ENCODE measurements at places on chromosomes 3 and 15.

DNA sequence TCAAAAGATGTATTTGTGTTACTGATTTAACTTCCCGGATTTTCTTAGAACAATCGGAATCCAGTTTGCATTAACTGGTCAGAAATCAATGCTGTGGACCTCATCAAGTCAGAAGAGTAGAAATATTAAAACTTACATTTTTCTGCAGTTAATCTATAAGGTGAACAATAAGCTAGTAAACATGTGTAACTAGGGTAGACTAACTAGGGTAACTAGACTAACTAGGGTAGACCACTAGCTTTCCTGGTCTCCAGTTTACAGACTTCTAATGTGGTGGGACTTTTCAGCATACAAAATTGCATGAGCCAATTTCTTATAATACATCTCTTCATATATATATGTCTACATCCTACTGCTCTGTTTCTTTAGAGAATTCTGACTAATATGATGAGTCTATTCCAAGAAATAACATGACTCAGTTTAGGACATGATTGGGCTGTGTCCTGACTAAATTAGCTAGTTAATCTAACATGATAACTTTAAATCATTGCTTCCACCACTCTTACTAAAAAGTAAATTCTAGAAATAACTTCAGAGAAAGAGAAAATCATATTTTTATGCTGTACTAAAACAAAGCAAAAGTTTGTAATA, 5.3 kb downstream of the PLSCR2 start:
- DNase-seq = no peak

GRCh38 chr3:55486101-55486856, 827 bp downstream of the WNT5A start:
- no peak for DNase-seq

- no peak for DNase-seq
Observed at GRCh38 chr3:160069986-160070385, 81.4 kb downstream of the IL12A start.

DNA sequence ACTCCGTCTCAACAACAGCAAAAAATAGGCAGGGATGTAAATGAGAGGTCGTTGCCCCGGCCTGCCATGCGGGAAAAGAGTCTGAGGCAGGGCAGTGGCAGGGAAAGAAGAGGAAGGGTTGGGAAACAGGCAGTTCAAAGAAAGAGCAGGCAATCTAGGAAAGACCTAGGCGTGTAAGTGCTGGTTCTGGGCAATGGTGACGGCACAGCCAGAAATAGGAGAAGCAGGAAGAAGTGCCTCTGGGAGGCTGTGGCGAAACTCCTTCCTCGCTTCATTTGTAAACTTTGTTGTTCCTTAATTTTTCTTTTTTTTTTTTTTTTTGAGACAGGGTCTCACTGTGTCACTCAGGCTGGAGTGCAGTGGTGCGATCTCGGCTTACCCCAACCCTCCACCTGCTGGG, 4.3 kb downstream of the SLC51A start:
- no peak for DNase-seq

DNA sequence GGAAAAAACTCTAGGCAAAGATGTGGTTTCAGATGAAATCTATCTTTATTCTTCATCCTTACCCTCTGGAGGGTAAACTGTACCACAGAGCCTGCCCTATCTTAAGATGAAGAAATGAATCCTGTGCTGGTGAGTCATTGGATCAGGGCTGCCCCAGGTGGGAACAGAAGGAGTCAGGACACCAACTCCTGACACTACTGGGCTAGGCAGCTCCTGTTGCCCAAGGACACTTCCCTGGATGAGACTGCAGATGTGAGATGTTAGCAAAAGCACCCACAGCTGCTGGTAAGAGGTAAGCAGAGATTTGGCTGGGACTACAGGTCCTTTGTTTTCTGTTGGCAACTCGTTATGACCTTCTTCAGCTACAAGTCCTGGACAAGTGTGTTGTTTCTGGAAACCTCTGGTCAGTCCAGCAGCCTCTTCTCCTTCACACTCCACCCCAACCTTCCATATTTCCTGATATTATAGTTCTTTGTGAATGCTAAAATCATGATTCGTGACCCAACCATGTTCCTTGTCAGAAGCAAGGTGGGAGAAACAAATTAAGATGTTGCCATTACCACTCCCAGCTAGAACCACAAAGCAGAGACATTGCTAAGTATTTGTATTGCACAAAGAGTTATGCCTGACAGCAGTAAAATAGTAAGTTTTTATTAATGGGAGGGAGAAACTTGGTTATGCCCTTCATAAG, 104.2 kb upstream of the TGFBR2 start:
- DNase-seq = no peak
